NCI-H1417 treated with DMSO at 0.1 percent for 48 hours (cell line): ENCODE measurements at places on chromosomes 2 and 18.
A peak's percentile ranks its signal among the peaks of the same experiment; 100 is the strongest.

- DNase-seq: peak; percentile 92
Observed at GRCh38 chr2:118473846-118474540, 373.5 kb downstream of the EN1 start.

DNA sequence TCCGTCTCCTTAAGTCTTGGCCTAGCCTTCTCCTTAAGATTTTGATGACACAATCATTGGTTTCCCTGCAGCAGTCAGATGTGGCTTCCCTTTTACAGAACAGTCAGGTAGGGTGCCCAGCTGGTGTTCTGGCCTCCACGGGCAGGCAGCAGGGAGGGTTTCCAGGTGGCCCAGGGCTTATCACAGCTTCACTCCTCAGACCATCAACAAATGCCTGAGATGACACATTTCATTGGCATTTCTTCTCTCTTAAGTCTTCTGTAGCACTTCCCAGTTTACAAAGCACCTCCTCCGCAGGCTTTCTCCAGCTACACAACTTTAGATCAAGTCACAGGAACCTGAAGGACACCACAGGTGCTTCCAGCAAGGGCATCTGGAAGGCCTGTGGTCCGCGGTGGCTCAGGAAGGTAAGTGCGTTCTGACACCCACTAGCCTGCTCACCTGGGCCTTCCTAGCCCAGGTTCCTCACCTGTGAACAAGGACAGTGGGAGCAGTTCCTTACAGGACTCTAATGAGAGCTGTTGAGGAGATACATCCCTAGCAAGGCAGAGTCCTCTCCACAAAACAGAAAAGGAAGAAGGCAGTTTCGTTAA lies 37.6 kb downstream of the PTPN18 start:
- DNase-seq: no peak

DNA sequence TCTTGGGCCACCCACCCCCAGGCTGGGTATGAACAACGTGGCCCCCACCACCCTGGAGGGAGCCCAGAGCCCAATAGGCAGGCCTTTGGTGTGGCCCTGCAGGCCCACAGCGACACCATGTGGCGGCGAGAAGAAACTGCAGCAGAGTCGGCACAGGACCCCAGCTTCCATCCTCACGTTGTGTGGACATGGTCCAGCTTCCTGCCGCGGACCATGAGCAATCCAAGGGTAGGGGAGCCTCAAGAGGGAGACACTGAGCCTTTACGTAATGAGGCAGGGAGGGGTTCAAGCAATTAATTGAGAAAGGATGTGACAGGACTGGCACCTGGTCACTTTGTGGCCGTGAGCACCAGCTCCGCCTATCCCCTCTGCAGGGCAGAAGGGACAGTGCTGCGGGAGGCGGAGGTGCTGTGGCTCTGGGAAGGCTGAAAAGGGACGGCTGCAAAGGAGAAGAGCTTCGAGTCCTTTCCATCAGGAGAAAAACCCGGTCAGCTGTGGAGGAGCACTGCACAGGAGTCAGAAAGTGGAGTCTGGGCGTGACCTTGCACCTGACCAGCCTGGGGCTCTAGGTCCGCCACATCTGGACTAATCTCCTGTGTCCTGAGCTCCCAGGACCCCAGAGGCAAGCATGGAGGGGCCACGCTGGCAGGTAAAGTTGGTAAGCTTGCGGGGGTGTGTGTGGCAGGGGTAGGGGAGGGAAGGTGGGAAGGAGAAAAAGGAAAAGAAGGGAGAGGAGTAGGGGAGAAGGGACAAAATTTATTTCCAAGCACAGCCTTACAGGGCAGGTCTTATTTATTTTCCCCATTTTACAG lies 44.9 kb downstream of the TMEM37 start:
- DNase-seq: peak; percentile 7

GRCh38 chr2:207836521-207837133 lies 66.9 kb upstream of the FZD5 start:
- DNase-seq: no peak

GRCh38 chr2:124704071-124704925 lies 679.2 kb downstream of the CNTNAP5 start:
- DNase-seq: no peak

- DNase-seq: no peak
Observed at GRCh38 chr2:31922542-31923408, 88.0 kb downstream of the MEMO1 start.

GRCh38 chr2:127086990-127087790 lies 19.8 kb downstream of the BIN1 start:
- no peak for DNase-seq

- no peak for DNase-seq
Observed at GRCh38 chr18:76285866-76286265, 209.2 kb downstream of the ZNF516 start.

DNA sequence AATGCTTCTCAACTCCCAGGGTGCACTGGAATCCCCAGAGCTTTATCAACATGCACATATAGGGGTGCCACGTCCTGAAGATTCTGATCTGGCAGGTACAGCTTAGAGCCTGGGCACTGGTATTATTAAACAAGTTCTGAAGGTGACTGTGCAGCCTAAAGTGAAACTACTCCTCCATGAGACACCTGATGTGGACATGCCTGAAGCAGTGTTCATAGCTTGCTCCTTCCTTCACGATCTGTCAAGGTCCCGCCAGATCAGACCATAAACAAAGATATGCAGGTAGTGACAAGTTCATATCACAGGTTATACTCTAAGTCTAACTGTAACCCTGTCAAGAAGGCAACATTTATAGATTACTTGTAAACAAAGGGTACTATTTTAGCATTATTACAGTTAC lies 65.3 kb upstream of the DNER start:
- no peak for DNase-seq

DNA sequence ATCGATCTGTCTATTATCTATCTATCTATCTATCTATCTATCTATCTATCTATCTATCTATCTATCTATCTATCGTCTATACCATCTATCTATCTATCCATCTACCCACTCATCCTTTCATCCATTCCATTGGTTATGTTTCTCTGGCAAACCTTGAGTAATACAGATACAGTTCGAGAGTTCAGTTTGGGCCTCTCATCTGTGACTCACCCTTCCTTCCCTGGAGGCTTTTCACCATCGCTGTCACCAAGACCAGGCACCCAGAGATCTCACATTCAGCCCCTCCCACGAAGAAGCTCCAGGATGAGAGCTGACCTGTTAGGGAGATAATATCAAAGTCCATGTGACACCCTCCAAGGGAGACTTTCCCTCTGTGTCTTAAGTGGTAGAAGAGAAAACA lies 164.1 kb upstream of the CELF4 start:
- no peak for DNase-seq

GRCh38 chr2:240252872-240253511 lies 112.5 kb upstream of the OTOS start:
- no peak for DNase-seq

- no peak for DNase-seq
Observed at GRCh38 chr2:211086049-211086448, 529.6 kb downstream of the CPS1 start.

DNA sequence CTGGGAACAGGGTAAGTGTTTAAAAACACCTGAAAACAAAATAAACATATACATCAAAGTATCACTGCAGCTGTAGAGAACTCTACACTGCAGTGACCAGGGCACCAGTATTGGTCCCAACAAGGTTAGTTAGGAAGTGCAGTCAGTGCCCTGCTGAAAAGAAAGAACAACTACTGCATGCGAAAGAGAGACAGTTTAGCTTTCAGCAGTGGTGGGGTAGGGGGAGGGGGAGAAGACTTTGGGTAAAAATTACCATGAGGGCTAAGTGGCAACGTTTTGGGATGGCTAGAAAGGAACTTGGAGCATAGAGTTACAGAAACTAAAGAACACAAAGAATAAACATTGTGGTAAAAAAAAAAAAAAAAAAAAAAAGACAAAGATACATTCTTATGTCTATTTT lies 112.1 kb downstream of the UPP2 start:
- no peak for DNase-seq

DNA sequence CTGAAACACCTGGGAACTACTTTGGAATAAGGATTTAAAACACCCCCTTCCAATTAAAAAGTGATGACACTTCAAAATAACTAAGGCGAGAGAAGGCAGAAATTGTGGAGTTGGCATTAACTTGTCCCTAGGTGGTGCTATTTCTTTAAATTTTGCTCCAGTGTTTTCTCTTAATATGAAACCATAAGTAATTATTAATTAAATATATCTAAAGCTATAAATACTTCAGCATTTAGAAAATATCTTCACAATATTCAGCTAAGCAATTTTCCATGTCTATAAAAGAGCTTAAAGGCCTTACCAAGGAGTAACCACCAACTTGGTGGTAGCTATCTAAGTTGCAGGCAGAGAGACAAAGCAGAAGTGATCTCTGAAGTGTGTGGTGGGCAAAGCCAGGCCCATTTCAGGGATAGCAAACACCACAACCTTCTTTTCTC lies 186.8 kb upstream of the PGAP1 start:
- peak; percentile 19 for DNase-seq

DNA sequence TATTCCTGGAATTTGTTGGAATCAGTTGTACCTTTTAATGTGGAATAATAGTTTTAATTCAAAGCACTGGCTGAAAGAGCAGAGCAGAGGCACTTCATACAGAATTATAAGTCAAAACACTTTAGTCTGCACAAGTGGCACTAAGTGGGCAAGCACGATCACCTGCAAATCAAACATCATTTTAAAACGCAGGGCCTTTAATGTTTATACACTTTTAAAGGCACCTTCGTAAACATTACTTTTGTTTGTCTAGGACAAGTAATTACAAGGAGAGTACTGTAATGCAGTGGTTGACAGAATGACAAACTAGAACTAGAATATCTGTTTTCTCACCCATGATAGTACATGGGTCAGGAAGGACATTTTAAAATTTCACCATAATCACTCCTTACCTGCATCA lies 36.4 kb downstream of the LANCL1 start:
- no peak for DNase-seq

- no peak for DNase-seq
Observed at GRCh38 chr2:118732432-118732831, 115.0 kb downstream of the EN1 start.

- peak; percentile 90 for DNase-seq
Observed at GRCh38 chr2:27771548-27772335, at the start of gene MRPL33. MRPL33 (plus strand) TSS chr2:27771719; CDS start chr2:27771778, 59 bp downstream.

GRCh38 chr2:464562-465309 lies 176.8 kb upstream of the ALKAL2 start:
- no peak for DNase-seq

GRCh38 chr2:42492691-42493467 lies 903 bp downstream of the KCNG3 start:
- no peak for DNase-seq

- DNase-seq: no peak
Observed at GRCh38 chr2:128311755-128312341, 6.8 kb downstream of the HS6ST1 start.

GRCh38 chr2:25617948-25618646 lies 55.3 kb downstream of the DTNB start:
- DNase-seq: no peak

DNA sequence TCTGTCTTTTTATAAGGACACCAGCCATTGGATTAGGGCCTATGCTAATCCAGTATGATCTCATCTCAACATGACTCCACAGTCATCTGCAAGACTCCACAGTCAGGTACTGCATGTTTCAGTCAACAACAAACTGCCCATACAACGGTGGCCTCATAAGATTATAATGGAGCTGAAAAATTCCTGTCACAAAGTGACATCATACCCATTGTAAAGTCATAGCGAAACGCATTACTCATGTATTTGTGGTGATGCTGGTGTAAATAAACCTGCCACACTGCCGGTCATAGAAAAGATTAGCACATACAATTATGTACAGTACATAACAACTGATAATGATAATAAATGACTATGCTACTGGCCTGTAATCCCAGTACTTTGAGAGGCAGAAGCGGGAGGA lies 102.2 kb downstream of the TEX51 start:
- no peak for DNase-seq

- DNase-seq: no peak
Observed at GRCh38 chr2:48982887-48983435, 171.4 kb downstream of the FSHR start.

- DNase-seq: no peak
Observed at GRCh38 chr18:25433590-25433989, 81.6 kb upstream of the ZNF521 start.

GRCh38 chr2:105872142-105872728 lies 127.5 kb downstream of the NCK2 start:
- DNase-seq: no peak

DNA sequence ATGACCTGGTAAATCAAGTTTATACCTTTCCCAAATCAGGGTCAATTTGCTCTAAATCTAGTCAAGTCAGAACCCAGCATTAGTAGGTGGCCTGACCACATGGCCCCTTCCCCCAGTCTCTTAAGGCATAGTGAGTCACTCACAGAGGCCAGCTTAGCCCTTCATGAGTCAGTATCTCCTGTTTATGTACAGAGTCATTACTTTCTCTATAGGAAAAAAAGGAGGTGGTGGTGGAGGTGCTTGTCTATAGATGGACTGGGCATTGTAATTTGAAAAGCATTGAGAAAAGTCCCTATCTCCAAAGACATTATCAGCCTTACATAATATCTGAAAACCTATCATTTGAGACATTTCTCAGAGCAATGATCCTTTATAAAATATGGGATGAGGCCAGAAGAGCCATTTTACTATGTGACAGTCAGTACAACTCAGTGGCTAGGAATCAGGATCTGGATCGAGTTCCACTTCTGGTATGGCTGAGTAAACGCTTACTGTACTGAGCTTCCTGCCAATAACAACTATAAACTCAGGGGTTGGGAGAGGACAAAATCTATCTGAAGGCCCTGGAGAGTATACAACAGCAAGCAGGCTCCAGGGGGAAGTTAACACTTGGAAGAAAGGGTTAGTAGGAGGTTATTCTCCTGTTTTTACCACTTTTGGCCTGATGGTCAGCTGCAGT lies 22.5 kb upstream of the SIGLEC15 start:
- no peak for DNase-seq

DNA sequence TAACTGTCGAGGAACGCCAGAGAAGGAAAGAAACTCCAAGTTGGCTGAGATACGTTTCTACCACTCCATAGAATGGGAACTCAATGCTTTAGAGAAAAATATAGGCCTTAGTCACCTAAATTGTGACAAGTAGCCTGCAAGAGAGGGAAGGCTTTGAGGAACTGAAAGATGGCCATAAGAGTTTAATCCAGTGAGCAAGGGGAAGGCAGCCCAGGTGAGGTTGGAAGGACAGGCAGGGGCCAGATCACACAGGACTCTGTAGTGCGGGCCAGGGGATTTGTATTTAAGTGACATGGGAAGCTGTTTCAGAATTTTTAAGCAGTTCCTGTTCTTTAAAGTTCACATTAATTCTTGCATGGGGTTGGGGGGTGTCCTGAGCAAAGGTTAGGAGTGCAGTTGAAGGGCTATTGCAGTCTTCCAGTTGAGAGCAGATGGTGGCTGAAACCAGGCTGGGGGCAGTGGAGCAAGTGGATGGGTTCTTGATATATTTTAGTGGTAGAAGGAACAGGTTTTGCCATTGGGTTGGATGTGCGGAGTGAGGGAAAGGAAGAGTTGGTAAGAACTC lies 138.9 kb upstream of the PELI1 start:
- no peak for DNase-seq

GRCh38 chr2:96181529-96181928 lies 27.1 kb downstream of the STARD7 start:
- DNase-seq: no peak

- no peak for DNase-seq
Observed at GRCh38 chr2:65395621-65396347, 36.6 kb downstream of the SPRED2 start.

- no peak for DNase-seq
Observed at GRCh38 chr2:240405133-240405532, 30.3 kb upstream of the GPC1 start.

- no peak for DNase-seq
Observed at GRCh38 chr18:57998461-57998860, 45.6 kb upstream of the NEDD4L start.

GRCh38 chr2:83459456-83459855 lies 999.6 kb downstream of the SUCLG1 start:
- no peak for DNase-seq
